NCI-H748 treated with DMSO at 0.1 percent for 48 hours (cell line): ENCODE measurements at places on chromosomes 5 and 9.

DNA sequence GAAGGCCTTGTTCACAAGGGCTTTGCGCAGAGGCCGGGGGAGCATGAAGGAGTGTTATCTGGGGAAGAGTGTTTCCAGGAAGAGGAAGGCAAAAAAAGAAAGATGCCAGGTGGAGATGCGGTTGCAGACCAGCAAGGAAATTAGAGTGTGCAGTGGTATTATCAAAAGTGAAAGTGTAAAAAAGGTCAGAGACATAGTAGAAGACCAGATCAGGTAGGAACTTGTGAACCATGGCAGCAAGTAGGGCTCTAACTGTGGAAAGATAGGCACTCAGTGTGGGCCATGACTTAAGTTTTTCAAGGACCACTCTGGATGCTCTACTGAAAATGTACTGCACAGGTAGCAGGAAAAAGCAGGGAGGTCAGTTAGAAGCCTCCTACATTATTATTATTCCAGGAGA lies 90.1 kb upstream of the SPOCK1 start:
- no peak for DNase-seq

DNA sequence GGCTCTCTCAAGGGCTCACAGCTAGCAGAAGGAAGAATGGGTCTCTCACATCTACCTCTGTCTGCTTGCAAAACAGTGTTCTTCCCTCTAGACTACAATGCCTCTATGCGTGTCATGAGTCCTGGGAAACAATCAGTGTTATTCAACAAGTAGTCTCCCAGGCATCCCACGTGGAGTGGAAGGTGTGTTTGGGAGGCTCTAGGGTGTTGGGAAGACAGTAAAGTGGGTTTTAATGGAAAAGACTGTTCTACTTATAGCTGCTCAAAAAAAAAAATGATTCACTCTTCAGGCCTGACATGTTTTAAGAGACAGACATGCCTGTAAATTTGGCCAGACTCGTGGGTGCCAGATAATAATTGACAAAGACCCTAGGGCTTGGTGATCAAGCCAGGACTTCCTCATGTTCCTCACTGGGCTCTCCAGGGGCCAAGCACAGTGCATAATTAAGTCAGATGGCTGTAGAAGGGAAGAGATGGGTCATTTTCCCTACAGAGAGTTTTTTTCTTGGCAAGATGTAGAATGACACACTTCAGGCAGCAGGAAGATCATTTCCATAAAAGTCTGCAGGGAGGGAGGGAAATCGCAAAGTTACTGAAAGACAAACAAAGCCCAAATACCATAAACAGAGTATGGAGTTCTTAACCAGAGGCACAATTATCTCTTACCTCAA lies 246.4 kb downstream of the ACTL7B start:
- no peak for DNase-seq

- no peak for DNase-seq
These were observed 53.2 kb upstream of the ISOC1 start for GRCh38 chr5:129041196-129041881.

DNA sequence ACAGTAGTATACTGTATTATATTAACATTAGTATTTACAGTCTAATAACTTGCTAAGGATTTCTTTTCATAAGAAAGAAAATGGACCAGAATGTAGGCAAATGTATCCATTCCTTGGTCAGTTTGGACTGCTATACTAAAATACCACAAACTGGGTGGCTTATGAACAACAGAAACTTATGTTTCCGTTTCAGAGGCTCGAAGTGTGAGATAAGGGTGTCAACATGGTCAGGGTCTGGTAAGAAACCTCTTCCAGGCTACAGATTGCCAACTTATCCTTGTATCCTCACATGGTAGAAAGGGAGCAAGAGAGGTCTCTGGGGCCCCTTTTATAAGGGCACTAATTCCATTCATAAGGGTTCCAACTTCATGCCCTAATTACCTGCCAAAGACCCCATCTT lies 9.2 kb upstream of the ESM1 start:
- no peak for DNase-seq

DNA sequence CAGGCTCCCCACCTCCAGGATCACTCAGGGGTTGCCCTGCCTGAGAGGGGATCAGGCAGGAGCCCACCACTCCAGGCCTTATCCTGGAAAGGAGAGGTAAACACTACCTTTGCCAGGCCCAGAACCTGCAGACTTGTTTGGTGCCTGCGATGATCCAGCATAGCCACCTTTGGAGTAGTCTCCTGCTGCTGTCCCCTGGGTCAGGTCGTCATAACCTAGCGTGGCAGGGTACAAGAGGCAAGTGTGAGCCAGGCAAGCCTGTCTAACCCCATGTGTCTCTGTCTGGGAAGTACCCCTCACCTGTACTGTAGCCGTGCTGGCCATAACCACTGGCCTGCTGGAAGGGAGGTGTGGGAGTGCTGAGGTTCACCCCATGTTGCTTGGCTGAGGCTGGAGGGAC lies 106.1 kb downstream of the UBE2R2 start:
- no peak for DNase-seq

DNA sequence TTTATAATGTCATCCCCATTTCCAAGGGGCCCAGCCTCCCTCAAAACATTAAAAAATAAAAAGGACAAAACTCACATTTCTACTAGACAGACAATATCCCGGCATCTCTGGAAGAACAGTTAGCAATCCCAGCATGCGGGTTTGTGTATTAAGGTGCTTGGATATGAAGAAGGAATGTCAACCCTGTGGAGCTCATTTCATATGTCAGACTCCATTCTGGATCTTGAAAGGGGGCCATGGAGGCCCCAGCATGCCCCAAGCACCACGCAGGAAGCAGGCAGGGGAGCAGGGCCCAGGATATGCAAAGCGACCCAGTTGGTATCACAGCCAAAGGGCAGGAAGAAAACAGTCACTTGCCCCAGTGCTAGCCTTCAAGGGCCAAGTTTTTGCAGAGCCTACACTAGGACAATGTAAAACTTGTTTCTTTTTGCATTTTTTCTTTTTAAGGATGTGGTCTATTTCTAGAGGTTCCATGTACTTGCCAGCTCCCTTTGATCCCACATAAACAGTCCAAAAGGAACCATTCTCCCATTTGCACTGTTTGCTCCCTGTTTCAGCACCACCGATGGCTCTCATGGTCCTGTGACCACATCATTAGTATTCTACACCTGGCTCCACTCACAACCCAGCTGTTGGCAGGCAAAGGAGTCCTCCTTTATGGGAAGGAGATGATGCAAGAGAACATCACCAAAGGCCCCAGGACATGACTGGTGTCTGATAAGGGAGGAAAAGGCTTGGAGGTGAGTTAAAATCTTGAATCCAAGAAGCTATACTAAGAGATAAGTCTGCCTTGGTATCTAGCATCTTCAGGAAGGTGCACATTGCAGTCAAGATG lies 58.3 kb downstream of the FGF1 start:
- DNase-seq, result no peak

DNA sequence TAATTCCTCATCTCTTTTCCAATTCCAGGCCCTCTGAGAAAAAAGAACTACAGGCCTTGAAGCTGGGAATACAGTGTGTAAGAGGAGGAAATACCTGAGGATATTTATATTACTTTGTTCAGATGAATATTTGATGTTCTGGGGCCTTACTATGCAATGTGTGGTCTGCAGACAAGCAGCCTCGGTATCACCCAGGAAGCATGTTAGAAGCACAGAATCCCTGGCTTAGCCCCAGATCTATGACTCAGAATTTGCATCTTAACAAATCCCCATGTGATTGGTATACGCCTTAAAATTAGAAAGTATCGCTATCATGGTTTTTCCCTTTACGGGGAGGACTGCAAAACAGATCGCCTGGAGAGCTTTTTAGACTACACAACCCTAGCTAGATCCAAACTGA lies 121.0 kb downstream of the JAKMIP2 start:
- DNase-seq, result no peak

DNA sequence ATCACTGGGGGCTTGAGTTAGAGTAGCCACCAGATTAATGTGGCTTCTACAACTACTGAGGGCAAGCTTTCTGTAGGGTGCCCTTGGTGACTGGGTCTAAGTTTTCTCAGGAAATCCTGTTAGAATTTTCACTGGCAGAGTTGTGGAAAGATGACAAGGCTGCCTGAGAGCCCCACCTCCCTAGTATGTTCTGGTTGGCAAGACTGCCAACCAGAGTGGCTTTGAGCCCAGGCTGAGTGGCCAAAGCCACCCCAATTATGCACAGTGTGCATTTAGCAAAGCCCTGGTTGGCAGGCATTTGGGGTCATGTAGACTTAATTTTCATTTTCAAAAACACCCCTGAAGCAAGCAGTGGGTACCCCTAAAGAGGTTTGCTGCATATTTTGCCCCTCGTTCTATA lies 136.7 kb upstream of the HAPLN1 start:
- DNase-seq, result no peak

DNA sequence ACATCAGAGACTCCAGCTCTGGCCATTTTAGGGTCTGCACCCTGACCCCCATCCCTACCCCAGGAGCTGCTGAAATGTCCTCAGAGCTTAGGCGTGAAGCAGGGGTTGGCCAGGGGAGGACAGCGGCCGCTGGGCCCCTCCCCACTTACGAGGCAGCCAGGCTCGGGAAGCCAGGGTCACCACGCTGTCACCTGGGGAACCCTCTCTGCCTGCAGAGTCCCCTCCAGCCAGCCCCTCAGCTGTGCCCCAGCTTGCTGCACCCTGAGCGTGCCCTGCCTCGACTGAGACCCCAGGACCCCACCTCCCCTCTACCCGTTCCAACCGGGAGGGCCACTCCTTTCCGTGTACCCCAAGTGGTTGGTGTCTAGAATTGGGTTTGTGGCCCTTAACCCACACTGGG lies 2.7 kb downstream of the LCN10 start:
- no peak for DNase-seq

DNA sequence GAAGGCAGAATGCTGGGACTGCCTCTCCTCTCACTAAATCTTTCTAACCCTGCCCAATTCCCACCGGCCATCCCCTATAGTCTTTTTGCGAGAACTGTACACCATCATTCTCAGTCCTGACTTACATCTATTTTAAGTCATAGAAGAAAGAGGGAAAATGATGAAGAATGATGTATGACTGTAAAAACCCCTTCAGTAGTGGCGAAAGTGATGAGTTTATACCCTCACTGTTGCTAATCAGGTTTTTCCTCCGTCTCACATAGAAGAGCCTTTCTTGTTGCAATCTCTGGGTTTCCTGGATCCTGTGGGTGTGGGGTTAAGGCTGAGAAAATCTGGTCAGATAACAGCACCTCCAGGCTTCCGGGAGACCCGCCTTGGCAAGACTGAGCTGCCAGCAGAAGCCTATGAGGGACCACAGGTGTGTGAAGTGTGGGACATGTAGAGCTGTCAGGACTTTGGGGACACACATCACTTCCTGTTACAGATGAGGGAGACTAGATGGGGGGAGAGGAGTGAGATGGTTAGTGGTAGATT lies 147.1 kb upstream of the SLC12A2 start:
- DNase-seq, result no peak

GRCh38 chr5:62183727-62184126 lies 122.3 kb upstream of the KIF2A start:
- no peak for DNase-seq
